Right hindlimb (tissue), 1 donor: ENCODE measurements at places on chromosomes 12 and 14.

DNA sequence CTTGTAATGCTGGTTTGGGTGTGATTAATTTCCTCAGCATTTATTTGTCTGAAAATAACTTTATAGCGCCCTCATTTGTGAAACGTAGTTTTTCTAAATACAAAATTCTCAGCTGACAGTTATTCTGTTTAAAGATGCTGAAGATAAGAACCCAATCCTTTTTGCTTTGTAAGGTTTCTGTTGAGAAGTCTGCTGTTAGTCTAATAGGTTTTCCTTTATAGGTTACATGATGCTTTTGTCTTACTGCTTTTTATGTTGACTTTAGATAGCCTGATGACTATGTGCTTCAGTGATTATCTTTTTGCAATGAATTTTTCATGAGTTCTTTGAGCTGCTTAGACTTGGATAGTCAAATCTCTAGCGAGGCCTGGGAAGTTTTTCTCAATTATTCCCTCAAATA, 168.6 kb upstream of the PDE3A start:
- DNase-seq: no peak

- DNase-seq: no peak
These were observed 824 bp downstream of the OAS1 start for GRCh38 chr12:112907415-112908157.

DNA sequence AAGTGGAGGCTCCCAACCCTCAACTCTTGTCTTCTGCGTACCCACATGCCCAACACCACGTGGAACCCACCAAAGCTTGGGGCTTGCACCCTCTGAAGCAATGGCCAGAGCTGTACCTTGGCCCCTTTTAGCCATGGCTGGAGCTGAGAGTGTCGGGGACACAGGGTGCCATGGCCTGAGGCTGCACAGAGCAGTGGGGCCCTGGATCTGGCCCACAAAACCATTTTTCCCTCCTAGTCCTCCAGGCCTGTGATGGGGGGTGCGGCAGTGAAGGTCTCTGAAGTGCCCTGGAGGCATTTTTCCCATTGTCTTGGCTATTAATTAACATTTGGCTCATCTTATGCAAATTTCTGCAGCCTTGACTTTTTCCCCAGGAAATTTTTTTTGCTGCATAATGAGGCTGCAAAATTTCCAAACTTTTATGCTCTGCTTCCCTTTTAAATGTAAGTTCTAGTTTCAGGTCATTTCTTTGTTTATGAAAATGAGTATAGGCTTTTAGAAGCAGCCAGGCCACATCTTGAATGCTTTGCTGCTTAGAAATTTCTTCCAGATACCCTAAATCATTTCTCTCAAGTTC, 18.7 kb upstream of the ASPG start:
- no peak for DNase-seq

DNA sequence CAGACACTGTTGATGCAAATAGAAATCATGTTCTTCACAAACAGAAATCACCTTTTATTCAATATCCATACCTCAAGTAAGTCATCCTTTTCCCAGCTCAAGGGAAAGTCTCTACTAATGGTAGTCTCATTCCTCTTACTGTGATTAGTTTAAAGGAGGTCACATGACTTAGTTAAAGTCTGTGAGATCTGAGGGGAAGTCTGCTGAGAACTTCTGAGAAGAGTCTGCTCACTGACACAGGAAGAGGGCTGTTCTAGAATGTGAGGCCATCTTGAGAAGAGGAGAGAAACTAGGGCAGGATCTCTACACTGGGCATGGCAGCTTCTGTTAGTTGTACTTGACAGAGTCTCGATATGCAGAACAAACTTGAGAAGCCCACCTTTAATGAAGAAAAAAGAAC, 146.8 kb downstream of the C12orf42 start:
- no peak for DNase-seq

DNA sequence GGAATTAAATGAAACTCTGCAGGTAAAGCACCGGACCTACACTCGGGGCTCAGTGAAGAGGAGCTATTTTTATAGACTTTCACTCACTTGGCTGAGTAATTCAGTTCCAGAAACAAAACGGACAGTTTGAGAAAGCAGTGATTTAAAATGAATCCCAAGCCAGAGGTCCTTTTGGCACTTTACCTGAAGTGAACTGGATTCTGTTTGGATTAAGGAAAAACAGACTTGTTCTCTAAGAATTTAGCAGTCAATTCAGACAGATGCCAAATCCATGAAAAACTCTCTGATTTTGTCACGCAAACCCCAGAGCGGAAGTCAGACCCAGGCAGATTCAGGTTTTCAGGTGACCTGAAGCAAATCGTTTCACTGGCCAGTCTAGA, 4.9 kb upstream of the VASH1 start:
- no peak for DNase-seq
